ENCODE measurements at places on chromosomes 2 and 18.

GRCh38 chr18:8969639-8970390 is 132.7 kb upstream of the NDUFV2 start:
- DNase-seq = no peak

- no peak for DNase-seq
These were observed 49.7 kb downstream of the SPHKAP start for GRCh38 chr2:228131833-228132232.

- DNase-seq = no peak
These were observed 510.3 kb downstream of the RNF144A start for GRCh38 chr2:7427293-7428060.

GRCh38 chr2:54422072-54422581 is 34.0 kb upstream of the SPTBN1 start:
- no peak for DNase-seq

- DNase-seq = no peak
These were observed 51.4 kb downstream of the TTC39C start for GRCh38 chr18:24065906-24066305.

DNA sequence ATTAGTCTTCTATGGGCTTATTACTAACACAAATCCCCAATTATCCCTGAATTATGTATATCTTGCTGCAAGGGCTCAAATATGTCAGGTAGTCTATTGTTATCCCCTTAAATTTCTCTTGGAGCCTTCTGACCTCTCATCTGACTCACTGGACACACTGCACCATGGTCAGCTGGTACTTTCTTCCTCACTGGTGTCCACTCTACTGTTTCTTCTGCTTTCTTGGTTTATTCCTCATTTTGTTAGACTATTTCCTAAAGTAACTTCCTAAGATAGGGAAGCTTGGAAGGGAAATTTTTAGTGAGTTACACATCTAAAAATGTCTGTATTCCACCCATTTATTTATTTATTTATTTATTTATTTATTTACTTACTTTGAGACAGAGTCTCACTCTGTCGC is 26.5 kb downstream of the WDR35 start:
- no peak for DNase-seq

DNA sequence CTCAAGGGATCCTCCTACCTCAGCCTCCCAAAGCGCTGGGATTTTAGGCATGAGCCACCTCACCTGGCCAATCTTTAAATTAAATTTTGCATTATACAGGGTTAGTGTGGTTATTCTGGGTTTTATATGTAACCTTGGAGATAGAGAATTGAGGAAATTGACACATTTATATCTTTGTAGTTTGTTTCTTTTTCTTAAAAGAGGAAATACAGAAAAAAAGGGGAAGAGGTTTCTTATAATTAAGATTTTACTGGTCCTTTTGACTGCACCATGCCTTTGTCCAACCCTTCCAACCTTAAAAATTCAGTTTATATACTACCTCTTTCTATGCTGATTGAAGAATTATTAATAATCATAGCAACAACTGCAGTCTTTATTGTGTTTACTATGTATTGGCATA is 210.1 kb upstream of the STON1 start:
- no peak for DNase-seq

GRCh38 chr2:176675271-176675949 is 406.2 kb downstream of the MTX2 start:
- no peak for DNase-seq

GRCh38 chr18:11121443-11121849 is 27.9 kb downstream of the PIEZO2 start:
- no peak for DNase-seq

- no peak for DNase-seq
These were observed 12.6 kb upstream of the ICA1L start for GRCh38 chr2:202883987-202884675.

DNA sequence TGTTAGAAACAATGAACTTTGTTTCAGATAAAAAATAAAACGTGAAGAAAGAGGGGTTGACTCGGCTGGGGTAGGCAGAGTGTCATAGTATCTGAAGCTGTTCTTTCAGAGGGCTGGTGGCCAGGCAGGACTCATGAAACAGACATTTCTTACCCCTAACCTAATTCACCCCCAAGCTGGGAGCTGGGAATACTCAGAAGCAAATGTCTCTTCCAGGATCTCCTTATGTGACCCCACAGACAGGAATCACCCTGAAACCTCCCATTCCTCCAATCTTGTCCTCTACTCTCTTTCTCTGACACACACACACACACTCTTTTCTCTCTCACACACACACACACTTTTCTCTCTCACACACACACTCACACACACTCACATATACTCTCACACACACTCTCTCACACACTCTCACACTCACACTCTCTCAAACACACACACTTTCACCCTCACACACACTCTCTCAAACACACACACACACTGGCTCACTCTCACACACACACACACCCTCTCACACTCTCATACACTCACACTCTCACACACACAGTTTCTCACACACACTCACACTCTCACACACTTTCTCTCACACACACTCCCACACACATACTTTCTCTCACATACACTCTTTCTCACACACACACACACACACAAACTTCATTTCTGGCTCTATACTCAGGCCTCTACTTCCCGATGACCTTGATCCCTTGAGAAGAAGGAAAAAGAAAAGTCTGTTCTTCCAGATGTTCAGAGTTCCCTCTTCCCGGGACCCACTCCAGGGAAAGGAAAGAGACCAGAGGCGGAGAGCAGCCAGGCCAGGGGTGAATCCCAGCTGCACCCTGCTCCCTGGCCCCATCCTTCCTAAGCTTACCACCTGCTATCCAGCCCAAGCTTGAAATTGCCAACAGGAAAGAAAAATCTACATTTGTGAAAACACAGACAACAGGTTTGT is 167.7 kb downstream of the TXNL1 start:
- DNase-seq = no peak

DNA sequence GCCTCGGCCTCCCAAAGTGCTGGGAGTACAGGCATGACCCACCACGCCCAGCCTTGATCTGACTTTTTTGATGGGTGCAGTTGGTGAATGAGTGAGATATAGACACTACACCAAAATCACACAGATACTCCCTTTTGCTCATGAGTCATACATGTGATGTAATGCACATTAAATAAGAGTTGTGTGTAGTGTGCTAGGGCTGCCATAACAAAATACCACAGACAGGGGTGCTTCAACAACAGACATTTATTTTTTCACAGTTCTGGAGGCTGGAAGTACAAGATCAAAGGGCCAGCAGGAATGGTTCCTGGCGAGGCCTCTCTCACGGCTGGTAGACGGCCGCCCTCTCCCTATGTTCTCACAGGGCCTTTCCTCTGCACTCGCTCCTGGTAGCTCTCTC is 46.6 kb downstream of the GBX2 start:
- no peak for DNase-seq

Data from stimulated activated CD4-positive, alpha-beta T cell treated with anti-CD3 and anti-CD28 coated beads, Interleukin-1b, Interleukin-23, amount 100 ng/mL, for 1 hour (primary cell).